Body of pancreas (tissue), 4 donors: ENCODE measurements at places on chromosomes 6 and 20. TPM values are rescaled to one million over a fixed set of nuclear protein-coding genes. Genes with fewer than 3 reads are reported as not detected.

GRCh38 chr6:26183581-26184366 lies 96.5 kb downstream of the HFE start:
- no peaks in the 10 kb centered on the region for H3K27me3 ChIP-seq
- peak overlapping the region; percentile 27 for H3K4me3 ChIP-seq
- H3K36me3 ChIP-seq: no peaks in the 10 kb centered on the region
- peak; percentile 76 for DNase-seq
- peaks cover 17% of the 10 kb centered on the region for H3K4me1 ChIP-seq

GRCh38 chr20:47950124-47950912 lies 165.0 kb upstream of the SULF2 start:
- H3K4me1 ChIP-seq: no peaks in the 10 kb centered on the region
- no peaks in the 10 kb centered on the region for H3K36me3 ChIP-seq
- H3K27me3 ChIP-seq: no peaks in the 10 kb centered on the region
- H3K4me3 ChIP-seq: no peak overlapping the region

GRCh38 chr6:166800137-166800536 lies 156.2 kb downstream of the RNASET2 start:
- H3K4me1 ChIP-seq: no peaks in the 10 kb centered on the region
- DNase-seq: no peak
- H3K27me3 ChIP-seq: no peaks in the 10 kb centered on the region
- no peaks in the 10 kb centered on the region for H3K36me3 ChIP-seq
- no peak overlapping the region for H3K4me3 ChIP-seq
- no peak overlapping the region for H3K27ac ChIP-seq

- no peak overlapping the region for H3K4me3 ChIP-seq
- no peaks in the 10 kb centered on the region for H3K27me3 ChIP-seq
These were observed 114.3 kb upstream of the BTN3A2 start for GRCh38 chr6:26250698-26251044.

DNA sequence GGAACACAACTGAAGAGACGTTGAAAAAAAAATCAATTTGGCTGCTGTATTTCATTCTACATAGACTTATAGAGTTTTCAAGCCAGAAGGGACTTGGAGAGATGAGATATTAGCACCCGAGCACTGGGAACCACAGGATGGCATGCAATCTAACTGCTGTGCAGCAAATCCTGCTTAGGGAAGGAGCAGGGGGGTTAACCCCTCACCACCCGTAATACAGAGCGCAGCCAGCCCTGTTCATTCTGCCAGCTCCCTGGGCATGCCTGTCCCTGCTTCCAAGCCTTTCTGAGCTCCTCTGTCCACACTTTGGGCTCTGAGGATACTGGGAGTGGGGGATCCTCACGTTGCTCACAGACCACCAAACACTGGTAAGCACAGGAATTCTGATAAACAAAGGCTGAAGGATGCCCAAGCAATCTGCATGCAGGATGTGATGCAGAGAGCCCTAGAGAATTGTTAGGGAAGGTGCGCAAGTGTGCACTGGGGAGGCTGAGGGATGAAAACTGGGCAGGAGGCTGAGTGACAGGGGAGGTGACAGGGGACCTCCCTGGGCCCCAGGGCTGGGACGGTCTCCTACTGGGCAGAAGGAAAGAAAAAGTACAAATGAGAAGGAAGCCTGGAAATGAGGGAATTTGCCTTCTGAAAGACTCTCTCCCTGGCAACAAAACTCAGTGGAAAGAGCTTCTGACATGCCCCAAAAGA lies 34.0 kb downstream of the CPNE5 start:
- H3K4me3 ChIP-seq: no peak overlapping the region
- H3K27me3 ChIP-seq: no peaks in the 10 kb centered on the region
- H3K4me1 ChIP-seq: peaks cover 7% of the 10 kb centered on the region
- DNase-seq: no peak
- H3K27ac ChIP-seq: no peak overlapping the region

DNA sequence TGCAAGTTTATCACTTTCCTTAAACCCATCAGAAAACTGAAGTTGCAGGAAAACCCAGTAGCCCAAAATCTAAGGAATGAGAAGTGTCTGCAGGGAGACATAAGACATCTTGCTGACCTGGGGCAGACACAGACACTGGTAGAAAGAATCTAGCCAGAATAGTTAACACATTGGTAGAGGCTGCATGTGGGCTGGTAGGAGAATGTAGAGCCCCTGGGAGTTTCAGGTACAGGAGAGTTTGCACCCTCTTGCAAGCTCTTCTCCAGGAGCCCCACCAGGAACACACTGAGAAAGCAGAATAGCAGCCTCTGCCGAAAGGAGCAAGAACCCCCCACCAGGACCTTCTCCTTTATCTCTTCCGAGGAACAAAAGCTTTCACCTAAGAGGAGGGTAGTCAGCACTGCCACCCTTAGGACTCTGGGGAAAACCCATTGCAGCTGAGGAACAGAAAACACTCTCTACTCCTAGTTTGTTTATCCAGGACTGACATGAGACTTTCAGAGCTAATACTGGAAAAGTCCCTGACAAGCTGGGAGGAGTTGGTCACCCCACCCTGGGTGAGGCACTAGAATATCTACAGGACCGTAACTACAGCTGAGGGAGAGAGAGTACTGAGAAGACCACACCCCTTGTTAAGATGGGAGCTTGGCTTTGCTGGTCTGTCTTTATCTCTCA lies 10.5 kb upstream of the OGFRL1 start:
- DNase-seq: no peak
- H3K4me3 ChIP-seq: no peak overlapping the region

DNA sequence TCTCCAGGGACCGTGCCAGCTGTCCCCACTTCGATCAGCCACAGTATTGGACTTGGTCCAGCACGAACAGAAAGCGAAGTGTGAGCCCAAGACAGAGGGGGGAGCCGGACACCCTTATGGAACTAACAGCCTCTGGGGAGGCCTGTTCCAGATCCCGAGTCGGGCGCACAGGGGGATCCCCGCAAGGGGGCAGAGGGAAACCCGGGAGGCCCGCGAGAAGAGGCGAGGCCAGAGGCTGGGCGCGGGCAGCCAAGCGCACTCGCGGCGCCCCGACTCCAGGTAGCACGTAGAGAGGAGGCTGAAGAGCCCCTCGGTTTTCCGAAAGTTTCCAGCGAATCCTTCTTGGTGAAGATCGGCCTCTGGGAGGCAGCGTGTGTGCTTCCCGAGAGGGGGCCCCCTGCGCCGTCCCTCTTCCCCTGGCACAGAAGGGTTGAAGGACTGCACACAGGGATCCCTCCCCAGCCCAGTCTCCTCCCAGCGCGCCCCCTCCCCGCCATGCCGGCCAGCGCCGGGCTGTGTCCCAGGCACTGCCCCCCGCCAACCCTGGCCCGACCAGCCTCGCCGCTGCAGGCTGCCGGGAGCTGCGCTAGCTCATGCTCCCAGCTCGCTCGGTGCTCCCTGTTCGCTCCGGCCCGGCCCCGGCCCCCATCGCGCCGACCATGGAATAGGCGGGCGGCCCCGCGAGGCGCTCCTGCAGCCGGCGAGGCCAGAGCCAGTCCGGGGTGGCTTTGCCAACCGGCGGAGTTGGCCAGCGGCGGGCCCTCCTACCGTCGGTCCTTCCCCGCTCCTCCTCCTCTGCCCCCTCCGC lies 577 bp upstream of the SLC24A3 start:
- DNase-seq: peak; percentile 24
- H3K4me3 ChIP-seq: no peak overlapping the region
- H3K27ac ChIP-seq: no peak overlapping the region
- H3K4me1 ChIP-seq: peaks cover 20% of the 10 kb centered on the region
- H3K27me3 ChIP-seq: peaks cover 6% of the 10 kb centered on the region
- no peaks in the 10 kb centered on the region for H3K36me3 ChIP-seq

DNA sequence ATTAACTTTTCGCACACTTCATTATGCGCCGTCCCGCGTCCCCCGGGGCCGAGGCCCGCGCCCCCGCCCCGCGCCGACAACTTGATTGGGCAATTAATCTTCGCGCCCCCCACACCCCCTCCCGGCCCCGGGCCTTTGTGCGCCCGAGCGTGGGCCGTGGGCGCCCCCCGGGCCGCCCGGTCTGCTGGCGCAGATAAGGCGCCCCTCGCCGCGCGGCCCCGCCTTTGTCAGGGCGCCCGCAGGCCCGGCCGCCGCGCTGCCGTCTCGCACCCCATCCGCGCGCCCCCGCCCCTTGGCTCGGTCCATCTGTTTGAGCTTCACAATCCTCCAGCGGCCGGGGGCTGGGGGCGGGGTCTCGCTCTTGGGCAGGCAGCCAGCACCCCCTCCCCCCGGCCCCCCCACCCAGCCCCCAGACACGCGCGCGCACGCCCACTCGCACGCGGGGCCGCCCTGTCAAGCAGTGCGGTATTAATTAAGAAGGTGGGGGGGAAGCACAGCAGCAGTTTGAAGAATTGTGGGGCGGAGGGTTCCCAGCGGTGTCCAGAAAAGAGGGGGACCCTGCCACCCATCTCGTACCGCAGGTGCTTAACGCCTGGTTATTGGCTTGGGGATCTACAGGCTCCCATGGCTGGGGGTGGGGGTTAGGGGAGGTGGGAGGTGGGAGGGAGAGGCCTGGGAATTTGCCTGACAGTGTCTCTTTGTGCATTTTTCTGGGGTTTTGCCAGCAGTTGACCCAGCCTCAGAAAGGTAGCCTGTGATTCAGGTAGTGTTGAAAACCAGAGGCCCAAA lies 34.6 kb upstream of the SCRT2 start:
- no peak overlapping the region for H3K27ac ChIP-seq
- no peak for DNase-seq
- no peaks in the 10 kb centered on the region for H3K27me3 ChIP-seq
- H3K4me1 ChIP-seq: peaks cover 7% of the 10 kb centered on the region
- no peaks in the 10 kb centered on the region for H3K36me3 ChIP-seq

- no peaks in the 10 kb centered on the region for H3K36me3 ChIP-seq
- H3K27ac ChIP-seq: no peak overlapping the region
- no peaks in the 10 kb centered on the region for H3K4me1 ChIP-seq
- H3K4me3 ChIP-seq: no peak overlapping the region
These were observed 28.0 kb downstream of the OPN5 start for GRCh38 chr6:47809873-47810272.

DNA sequence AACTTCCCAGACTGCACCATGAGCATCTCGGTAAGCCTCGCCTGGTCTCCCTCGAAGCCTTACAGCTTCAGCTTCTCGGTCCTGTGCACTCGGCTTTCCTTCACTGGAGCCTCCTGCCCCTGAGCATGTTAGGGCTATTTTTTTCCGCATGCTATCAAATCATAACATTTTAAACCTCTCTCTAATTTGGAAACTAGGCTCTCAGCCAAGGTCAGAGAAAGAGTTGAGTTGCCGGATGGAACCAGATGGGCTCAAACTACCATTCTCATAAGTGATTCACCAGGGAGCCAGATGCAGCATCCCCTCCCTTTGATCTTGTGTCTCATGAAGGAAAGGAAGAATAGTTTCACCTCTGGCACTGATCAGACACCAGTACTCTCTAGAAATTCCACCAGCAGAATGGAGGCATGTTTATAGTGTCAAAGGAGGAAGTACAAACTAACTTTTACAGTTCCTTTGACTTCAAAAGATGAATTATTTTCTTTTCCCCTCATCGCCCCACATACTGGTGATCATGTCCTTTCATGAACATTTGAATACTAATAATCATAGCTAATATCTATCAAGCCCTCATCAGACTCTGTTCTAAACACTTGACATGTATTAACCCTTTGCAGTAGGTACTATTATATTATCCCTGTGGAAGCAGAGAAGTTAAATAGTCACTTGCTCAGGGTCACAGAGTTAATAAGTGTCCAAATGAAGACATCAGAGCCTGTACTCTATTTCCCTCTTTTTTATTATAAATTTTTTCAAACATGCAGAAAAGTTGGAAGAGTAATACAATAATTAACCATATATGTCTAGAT lies 46.7 kb downstream of the MAP1LC3A start:
- no peak overlapping the region for H3K4me3 ChIP-seq
- H3K36me3 ChIP-seq: no peaks in the 10 kb centered on the region
- no peak overlapping the region for H3K27ac ChIP-seq
- H3K27me3 ChIP-seq: no peaks in the 10 kb centered on the region
- peaks cover 8% of the 10 kb centered on the region for H3K4me1 ChIP-seq
- no peak for DNase-seq

- H3K27ac ChIP-seq: no peak overlapping the region
- H3K36me3 ChIP-seq: no peaks in the 10 kb centered on the region
- no peak for DNase-seq
These were observed 13.1 kb upstream of the CCND3 start for GRCh38 chr6:41954668-41955067.

DNA sequence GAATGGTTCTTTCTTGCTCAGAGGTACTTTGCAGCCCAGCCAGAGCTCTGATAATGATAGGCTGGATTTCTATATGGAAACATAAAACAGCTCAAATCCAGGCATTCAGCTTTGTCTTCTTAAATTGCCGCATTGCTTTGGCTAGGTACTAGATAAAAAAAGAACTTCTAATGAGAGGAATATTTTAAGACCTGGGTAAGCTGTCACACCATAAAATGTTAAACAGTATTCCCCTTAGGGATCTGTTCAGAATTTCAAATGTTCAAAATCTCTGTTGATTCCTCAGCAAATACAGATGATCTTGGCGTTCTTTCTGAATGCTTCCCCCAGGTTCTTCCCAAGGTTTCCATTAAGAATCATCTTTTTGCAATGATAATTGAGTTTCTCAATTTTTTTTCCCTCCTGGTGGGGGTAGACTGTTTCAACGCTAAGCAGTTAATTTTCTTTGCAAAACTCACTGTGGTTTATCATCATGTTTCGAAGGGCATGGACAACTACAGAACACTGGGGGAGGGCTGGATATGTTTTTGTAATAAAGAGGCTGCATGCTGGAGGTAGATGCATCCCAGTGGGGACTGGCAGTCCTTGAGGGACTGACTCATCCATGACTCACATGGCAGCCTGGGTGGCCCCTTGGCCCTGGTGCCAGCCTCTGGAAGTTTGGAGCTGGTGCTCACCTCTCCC lies 31.0 kb downstream of the TIAM2 start:
- H3K27me3 ChIP-seq: no peaks in the 10 kb centered on the region
- H3K27ac ChIP-seq: no peak overlapping the region
- no peaks in the 10 kb centered on the region for H3K4me1 ChIP-seq
- H3K4me3 ChIP-seq: no peak overlapping the region
- DNase-seq: no peak

DNA sequence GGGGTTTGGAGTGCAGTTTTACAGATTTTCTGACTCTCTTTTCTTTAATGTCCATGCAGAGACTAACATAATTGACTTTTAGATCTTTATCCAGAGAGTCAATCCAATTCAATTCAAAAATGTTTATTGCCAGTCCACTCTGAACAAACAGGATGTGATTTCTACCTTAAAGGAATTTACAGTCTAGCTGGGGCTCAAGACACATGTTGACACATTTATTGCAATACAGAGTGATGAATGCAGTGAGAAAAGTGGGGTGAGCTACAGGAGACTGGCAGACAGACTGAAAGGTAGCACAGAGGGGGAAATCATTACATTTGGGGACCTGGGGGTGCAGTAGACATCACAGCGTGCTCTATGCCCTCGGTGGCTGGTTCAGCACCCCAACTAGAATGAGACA lies 193.9 kb downstream of the SLC24A3 start:
- DNase-seq: no peak
- H3K27ac ChIP-seq: no peak overlapping the region
- no peaks in the 10 kb centered on the region for H3K27me3 ChIP-seq
- H3K36me3 ChIP-seq: no peaks in the 10 kb centered on the region
- H3K4me3 ChIP-seq: no peak overlapping the region

Gene PXDC1
- total RNA-seq: 35.6 TPM

Gene SLC9A8
- 5.9 TPM for total RNA-seq

Gene SPAG4
- total RNA-seq: 17.9 TPM

Gene TBXT
- total RNA-seq: not detected
